Hypothalamus (tissue), 51 donors: ENCODE measurements at places on chromosomes 1 and 21.

DNA sequence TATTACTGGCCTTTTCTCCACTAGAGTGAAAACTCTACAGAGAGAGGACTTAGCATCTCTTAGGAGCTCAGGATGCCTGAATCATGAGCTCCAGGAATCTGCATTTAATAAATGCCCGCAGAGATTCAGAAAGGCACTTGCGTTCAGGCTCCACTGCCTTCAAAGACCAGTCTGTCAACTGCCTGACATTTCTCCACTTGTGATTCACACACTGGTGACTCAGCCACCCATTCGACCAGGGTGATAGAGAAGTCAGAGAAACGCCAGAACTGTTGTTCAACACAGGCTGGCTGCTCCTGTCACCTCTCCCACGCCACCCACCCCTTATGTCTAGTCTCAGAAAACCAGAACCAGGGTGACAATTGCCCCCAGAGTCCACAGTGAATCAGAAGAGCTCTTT, 26.9 kb upstream of the LBR start:
- DNase-seq = no peak

DNA sequence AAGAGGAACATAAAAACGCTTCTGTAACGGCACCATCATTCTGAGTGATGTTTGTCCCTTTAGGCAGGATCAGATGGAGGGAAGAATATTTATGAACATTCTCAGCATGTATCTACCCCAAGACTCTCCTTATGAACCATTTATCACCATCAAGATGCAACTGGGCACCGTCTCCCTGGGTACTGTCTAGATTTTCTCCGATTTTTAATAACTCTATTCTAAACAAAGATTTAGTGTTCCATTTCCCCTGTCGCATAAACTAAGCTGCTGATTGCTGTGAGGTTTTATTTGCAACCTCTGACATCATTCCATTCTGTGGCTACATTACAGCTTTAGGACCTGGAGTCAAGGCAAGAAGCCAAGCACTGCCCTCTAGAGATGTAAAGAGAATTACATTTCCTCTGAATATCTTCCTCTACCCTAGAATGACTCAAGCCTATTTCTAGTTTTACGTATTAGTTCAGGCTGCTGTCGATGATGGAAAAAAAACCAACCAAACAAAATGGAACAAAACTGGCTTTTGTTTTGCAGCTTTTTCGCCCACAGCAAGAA, 130.1 kb upstream of the MAP1LC3C start:
- no peak for DNase-seq

DNA sequence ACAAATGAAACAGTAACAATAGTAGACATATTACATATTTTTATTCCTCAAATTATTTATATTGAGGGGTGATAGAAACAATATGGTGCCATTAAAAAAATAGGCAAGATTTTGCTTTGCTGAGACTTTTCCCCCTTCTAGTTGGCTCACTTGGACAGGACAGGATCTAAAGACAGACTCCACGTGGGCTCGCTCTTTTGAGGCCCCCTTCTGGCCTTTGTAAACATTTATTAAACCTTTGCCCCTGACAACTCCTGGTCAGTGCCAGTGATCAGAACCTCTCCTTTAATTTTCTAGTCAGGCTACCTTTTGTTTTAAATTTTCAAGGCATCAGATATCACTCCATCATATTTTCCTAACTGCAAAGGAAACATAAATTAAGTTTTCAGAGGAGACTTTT, 49.7 kb upstream of the IFI44L start:
- DNase-seq = no peak

DNA sequence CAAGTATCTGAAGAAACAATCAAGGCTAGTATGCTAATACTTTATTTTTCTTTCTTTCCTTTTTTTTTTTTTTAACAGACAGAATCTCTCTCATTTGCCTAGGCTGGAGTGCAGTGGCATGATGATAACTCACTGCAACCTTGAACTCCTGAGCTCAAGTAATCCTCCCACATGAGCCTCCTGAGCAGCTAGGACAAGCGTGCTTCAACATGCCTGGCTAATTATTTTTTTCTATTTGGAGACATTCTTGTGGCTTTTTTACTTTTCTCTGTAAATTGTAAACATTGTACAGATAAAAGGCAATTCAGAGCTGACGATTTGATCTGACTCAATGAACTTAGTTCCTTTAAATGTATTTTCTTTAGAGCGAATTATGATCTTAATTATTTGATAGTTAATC, 41.4 kb downstream of the CCDC18 start:
- no peak for DNase-seq

DNA sequence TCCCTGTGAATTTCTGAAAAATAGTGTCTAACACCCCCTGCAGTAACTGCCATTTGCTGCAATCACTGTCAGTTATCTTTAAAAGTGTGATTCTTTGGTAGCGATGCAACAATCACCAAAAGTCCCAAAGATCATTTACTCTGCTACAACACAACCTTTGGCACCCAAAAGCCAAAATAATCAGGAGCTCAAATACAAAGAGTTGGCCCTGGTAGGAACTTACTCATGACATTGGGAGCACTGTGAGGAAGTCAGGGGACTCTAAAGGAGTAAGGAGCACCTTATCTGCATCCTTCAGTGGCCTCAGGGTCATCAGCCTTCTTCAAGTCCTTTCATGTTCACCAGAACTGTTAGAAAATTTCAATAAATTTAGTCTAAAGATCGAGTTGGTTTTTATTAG, 54.6 kb downstream of the SLC16A1 start:
- no peak for DNase-seq
